Effector memory CD4-positive, alpha-beta T cell (primary cell): ENCODE measurements at places on chromosomes 3 and 15.

DNA sequence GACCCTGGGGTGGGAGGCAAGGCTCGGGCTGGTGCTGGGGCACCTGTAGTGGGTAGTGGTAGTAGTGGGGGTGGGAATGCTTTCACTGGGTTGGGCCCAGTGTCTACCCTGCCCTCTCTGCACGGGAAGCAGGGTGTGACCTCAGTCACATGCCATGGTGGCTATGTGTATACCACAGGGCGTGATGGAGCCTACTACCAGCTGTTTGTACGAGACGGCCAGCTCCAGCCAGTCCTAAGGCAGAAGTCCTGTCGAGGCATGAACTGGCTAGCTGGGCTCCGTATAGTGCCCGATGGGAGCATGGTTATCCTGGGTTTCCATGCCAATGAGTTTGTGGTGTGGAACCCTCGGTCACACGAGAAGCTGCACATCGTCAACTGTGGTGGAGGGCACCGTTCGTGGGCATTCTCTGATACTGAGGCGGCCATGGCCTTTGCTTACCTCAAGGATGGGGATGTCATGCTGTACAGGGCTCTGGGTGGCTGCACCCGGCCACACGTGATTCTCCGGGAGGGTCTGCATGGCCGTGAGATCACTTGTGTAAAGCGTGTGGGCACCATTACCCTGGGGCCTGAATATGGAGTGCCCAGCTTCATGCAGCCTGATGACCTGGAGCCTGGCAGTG lies 5.2 kb downstream of the DALRD3 start:
- DNase-seq, result no peak

- no peak for DNase-seq
These were observed 88.1 kb upstream of the THRB start for GRCh38 chr3:24582431-24583403.

GRCh38 chr3:172625404-172625803 lies 85.5 kb downstream of the NCEH1 start:
- DNase-seq, result no peak

- no peak for DNase-seq
These were observed 23.1 kb downstream of the SST start for GRCh38 chr3:187646906-187647660.

DNA sequence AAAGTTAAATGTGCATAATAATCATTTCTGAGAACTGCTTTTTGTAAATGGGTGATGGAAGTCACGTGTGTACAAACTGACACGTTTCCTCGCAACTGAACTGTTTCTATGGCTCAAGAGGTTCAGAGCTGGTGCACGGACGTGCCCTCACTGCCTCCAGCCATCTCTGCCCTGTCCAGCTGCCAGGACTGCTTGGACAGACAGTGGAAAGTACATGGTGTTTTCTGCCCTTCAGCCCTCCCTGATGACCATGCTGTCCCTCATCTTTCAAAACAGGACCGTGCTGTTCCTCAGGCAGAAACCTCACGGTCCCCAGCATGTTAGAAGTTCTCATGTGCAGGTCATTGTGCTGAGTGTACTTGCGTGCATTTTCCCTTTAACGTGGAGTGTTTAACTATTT lies 38.7 kb downstream of the GJD2 start:
- DNase-seq, result no peak

DNA sequence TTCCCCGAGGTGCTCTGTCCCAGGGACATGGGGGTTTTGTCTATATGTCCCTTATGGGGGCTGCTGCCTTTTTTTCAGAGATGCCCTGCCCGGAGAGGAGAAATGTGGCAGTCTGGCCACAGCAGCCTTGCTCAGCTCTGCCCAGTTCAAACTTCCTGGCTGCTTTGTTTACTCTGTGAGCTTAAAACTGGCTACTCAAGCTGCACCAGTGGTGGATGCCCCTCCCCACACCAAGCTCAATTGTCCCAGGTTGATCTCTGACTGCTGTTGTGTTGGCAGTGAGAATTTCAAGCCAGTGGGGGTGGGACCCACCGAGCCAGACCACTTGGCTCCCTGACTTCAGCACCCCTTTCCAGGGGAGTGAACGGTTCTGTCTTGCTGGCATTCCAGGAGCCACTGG lies 188.9 kb downstream of the STXBP5L start:
- DNase-seq, result no peak

GRCh38 chr15:60389261-60390077 lies 8.3 kb downstream of the ANXA2 start:
- peak; percentile 6 for DNase-seq

DNA sequence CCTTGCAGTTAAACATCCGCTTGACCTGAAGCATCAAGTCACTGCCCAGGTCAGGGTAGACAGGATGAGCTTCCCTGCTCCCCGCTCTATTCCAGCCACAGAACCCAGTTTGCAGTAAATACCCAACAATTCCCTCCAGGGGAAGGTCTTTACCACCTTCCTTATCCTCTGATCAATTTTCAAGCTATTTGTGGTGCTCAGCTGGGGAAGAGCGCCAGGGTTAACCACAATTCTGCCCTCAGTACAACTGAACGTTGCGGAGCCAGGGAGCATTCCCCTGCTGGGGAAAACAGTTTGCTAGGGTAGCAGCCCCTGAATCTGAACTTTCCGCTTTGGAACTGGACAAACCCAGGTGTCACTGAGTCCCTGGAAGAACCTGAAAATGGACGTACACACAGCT lies 28.5 kb downstream of the RBPMS2 start:
- DNase-seq, result no peak
